Stimulated activated CD4-positive, alpha-beta T cell treated with anti-CD3 and anti-CD28 coated beads, Interleukin-1b, Interleukin-23, amount 100 ng/mL, for 1 hour (primary cell): ENCODE measurements at places on chromosomes 1 and 21.

DNA sequence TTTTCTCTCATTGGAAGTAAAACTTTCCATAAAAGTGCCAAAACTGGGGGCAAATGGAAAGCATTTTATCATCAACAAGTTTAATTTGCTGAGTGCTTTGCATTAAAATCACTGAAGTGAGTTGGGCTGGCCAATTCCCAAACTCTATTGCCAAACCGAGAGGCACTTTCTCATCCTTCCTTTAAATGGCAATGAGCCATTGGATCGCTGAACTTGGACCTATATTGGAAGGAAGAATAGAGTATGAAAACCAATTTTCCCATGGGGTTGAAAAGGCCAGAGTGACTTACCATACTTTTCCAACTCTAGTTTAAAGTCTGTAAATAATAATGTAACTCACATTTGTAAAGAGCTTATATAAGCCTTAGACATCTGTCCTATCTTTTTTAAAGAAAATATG, 189.1 kb upstream of the C1orf87 start:
- no peak for DNase-seq

DNA sequence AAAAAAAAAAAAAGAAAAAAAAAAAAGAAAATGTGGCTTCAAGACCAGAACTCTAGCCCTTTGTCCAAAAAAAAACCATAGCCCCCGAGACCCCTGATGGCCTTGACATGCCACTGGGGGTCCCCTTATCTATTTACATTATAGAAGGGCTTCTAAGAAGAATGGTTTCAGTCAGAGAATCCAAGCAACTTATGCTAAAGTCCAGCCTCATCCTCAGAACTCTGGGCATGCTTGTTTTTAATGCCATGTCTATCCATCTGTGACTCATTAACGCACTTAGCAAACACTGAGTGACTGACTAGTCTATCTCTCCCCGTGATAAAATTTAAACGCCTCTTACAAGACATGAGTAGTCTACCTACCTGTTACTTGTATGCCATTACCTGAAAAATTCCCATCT, 29.3 kb downstream of the ERG start:
- no peak for DNase-seq

DNA sequence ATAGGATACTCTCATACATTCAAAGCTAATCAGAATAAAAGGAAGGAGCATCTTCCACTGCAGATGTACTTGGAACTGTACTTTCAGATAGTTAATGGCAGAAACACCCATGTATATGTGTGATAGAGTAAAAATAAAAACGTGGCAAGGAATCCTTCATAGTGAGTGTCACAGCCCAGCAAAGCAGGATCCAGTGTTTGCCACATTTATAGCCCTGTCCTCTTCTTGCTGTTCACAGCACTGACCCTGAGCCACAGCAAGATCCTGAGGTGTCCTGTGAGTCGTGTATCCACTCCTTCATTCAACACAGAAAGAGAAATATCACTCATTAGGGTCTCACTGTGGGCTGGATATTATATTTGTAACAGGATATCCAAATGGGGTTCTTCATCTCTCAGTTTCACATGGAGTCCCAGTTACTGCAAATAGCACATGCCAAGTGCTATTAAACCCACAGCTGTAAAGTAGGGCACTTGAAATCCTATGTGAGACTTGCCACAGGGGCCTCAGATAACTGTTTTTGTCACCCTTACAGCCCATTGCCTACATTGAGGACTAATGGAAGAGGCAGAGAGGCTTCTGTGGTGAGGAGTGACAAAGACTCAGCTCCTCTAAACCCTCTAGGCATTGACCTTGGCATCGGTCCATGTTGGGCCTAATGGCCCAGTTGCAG, 41.3 kb downstream of the CYP2J2 start:
- no peak for DNase-seq

- no peak for DNase-seq
Measured at GRCh38 chr1:24275510-24275909, 43.6 kb upstream of the GRHL3 start.
